ENCODE measurements at places on chromosomes 12 and 14. TPM values are rescaled to one million over a fixed set of nuclear protein-coding genes. Genes with fewer than 3 reads are reported as not detected.

GRCh38 chr14:74549588-74549987 is 56.0 kb downstream of the ISCA2 start:
- DNase-seq = no peak

DNA sequence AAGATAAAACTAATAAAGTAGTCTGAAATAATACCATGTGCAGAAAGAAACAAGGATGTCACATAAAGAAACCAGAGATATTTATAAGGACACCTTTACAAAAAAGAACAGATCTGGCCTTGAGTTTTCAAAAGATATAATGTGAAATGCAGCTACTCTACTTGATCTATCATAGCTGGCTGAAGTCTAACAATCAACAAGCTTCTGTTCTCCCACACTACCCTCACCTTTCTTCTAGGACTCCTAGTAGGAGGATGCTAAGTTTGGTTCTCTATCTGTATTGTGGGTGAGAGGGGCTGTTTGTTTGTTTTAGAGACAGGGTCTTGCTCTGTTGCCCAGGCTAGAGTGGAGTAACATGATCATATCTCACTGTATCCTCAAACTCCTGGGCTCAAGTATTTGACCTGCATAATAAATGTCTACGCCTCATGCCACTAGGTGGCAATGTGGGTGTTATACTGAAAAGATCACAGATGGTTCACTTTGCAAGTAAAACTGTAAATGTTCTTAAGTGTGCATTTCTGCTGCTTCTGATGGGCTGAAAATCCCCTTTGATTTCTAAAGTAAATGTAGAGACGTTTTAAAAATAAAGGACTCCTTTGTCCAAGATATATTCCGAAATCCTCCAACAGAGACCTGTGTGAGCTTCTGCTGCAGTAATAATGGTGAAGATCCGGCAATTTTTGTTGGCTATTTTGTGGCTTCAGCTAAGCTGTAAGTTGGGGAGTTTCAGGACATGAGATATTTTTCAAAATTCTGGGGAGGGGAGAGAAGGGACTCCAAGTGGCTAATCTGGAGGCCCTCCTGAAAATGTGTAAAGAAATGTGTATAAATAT is 269.3 kb downstream of the DAD1 start:
- DNase-seq = no peak

- DNase-seq = no peak
Measured at GRCh38 chr12:49332441-49332861, 4.5 kb downstream of the C1QL4 start.

DNA sequence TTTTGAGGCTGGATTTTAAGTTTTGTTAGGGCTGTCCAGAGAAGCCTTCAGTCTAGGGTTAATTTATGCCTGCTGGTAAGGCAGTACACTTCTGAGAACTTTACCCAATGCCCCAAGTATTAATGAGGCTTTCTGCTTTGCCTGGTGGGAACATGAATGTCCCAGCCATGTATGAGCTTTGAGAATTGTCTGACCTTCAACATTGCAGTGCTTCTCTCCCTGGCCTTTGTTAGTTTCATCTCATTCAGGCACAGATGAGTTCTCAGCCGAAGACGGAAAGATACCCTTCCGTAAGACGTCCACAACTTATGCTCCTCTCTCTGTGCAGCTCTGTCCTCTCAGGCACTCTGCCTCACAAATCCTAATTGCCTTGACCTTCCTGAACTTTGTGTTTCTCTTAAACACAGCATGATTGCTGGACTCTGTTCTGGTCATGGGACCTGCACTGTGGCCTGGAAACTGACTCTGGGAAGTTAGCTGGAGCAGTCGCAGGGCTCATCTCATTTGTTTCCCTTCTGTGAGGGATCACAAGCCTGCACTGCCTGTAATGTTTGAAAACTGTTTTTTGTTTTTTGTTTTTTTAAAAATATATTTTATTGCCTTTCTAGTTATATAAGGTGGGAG is 15.7 kb downstream of the CHPT1 start:
- no peak for DNase-seq

The HOTAIR gene
- not detected for total RNA-seq

The GPR137C gene
- 0.65 TPM for total RNA-seq

The JPH4 gene
- total RNA-seq = 0.13 TPM
